Stimulated activated CD4-positive, alpha-beta T cell treated with anti-CD3 and anti-CD28 coated beads, Interleukin-1b, Interleukin-23, amount 100 ng/mL, for 1 hour (primary cell): ENCODE measurements at places on chromosomes 2 and 18.

DNA sequence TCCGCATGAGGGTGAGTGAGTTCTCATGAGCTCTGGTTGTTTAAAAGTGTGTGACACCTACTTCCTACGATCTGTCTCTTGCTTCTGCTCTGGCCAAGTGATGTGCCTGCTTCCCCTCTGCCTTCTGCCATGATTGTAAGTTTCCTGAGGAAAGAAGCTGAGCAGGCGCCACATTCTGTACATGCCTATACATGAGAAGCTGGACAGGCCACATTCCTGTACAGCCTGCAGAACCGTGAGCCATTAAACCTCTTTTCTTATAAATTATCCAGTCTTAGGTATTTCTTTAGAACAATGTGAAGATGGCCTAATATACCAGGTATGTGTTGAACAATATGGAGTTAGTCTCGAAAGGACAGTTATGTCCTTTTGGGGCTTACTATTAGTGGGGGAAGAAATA lies 281.0 kb downstream of the ALK start:
- DNase-seq, result no peak

DNA sequence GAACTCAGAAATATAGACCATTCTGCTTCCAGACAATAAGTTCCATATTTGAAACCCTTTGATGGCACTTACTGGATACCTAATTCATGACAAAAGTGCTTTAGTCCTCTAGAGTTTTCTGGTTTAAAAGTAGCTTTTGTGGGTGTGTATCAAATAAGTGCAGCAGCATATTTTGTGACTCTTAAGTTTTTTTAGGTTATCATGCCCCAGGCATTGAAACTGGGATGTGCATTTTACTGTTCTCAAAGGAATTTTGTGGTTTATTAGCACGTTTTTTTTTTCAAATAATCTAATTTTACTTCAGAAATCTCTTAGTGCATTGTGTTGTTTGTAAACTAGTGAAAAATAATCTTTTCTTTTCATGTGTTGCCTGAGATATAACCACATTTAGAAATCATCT lies 1.5 kb downstream of the XRCC5 start:
- DNase-seq, result no peak

DNA sequence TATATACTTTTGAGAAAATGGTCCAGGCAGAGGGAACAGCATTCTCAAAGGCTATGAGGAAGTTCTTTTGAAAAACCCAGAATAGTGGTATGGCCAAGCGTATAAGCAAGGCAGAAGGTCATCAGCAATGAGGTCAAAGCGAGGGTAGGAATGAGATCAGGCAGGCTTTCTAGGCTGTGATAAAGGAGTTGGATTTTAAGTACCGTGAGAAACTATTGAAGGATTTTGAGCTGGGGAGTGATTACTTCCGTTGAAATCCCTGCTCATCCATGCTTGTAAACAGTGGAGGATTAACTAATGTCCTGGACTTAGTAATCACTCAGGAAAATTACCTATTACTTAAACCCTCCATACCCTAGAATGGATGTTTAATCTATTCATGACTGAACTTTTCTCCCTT lies 50.2 kb downstream of the EMILIN2 start:
- no peak for DNase-seq

GRCh38 chr2:66438891-66439811 lies 4.2 kb downstream of the MEIS1 start:
- no peak for DNase-seq

DNA sequence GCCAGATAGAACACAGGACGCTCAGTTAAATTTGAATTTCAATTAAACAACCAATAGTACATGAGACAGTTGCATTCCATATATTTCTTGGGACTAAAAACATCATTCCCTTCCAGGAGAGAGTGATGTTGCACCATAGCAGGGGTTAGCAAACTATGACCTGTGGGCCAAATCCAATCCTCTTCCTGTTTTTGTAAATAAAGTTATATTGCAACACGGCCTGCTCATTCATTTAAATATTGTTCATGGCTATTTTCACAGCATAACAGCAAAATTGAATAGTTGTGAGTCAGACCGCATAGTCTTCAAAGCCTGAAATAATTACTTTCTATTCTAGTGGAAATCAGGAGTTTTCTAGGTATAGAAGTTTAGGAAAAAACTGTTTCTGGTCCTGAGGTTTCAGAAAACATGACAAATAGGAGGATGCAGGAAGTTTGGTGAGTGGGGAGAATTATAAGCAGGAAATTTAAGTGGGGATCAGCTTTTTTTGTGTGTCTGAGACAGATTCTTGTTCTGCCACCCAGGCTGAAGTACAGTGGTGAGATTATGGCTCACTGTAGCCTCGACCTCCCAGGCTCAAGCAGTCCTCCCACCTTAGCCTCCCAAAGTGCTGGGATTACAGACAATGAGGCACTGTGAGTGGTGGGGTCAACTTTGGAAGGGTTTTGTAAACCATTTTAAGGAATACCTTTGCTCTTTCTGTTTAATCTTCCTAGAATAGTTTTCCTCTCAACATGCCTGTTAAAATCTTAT lies 131.5 kb downstream of the SOCS6 start:
- DNase-seq, result no peak

- no peak for DNase-seq
Measured at GRCh38 chr18:79117788-79118187, 48.6 kb downstream of the ATP9B start.

- DNase-seq, result no peak
Measured at GRCh38 chr2:196586511-196586991, 53.0 kb upstream of the CCDC150 start.

- no peak for DNase-seq
Measured at GRCh38 chr2:1816414-1816911, 72.1 kb upstream of the PXDN start.

DNA sequence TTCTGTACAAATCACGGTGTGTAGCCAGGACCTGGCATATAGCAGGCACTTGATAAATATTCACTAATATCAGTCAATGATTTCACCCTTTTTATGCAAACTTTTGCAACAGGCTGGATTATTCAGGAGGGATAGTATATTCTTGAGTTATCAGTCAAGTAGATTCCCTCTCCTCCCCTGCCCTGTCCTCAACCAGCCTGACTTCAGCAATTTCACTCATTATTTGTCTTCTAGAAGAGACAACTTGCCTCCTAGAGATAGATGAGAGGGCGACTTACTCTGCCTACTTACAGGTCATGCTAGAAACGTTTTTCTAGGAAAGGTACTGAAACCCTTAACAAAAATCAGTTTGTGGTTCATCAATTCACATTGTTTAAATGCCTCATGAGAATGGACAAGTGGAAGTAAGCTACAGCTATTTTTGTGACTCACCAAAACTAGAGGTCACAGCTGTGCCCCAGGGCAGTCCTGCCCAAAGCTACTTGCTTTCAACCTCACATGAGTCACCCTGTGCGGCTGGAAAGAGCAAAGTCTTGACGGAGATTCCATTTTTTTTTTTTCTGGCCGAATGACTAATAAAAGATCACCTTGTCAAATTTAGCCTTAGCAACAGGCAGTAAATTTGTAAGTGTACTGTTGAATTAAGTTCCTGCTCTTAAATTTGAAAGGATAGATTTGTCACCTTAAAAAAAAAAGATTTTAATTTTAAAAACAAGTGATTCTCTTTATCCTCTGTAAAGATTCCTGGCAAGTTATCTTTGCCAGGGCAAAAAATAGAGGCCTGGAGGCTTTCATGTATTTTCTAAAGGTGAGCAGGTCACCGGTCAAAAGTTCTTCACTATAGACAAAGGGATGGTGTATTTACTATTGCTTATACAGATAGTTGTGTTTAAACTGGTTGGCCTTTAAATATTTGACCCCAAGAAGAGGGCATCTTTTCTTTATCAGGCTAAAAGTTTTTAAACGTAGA lies 109.0 kb upstream of the SLC35G4 start:
- DNase-seq, result no peak
